ENCODE measurements at places on chromosomes 11 and 22.
A peak's percentile ranks its signal among the peaks of the same experiment; 100 is the strongest.

- DNase-seq: no peak
Observed at GRCh38 chr11:7486781-7487140, 1.5 kb downstream of the OLFML1 start.

DNA sequence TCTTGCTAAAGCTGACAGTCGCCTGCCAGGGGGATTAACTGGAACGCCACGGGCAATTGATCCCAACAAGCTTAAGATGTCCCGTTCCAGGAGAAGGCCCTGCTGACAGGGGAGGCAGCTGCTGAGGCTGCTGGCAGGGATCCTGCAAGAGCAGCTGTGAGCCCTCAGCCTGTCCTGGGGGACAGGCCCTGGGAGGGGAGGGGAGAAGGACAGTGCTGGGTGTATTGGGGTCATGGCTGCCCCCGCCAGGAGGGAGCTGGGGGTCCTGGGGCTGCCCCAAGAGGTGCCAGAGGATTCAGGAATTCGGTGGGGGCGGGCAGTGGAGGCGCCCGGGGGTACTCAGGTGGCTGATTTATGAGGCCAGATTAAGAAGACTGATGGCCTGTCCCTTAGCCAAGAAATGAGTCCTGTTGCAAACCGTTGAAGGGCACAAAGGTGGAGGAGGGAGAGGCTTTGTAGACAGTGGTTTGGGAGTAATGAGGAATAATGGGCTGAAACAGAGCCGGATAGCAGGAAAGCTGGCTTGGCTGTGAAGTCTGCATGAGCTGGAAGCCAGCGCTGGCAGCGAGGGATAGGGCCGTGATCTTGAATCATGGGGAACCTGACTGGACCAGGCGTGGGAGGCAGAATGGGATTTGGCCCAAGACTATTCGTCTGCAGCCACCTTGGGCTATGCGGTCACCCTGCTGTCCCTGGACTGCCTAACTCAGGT is 133.5 kb downstream of the CACNA1I start:
- DNase-seq: peak; percentile 26

DNA sequence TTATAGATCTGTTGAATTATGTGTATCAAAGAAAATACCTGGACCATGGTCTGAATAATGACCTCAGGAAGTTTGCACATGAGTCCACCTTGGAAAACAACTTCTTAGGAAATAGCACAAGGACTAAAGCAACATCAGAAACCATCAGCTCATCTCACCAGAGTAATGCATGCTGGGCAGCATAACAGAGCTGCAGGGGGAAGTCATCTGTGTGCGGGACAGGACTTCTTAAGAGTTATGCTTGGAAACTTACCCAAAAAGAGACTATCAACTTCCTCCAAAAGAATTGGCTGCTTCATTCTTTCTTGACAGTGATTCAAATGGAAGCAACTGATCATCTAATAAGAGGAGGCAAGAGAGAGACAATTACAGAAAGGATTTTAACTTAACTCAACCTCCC is 2.5 kb downstream of the OR56B4 start:
- no peak for DNase-seq

DNA sequence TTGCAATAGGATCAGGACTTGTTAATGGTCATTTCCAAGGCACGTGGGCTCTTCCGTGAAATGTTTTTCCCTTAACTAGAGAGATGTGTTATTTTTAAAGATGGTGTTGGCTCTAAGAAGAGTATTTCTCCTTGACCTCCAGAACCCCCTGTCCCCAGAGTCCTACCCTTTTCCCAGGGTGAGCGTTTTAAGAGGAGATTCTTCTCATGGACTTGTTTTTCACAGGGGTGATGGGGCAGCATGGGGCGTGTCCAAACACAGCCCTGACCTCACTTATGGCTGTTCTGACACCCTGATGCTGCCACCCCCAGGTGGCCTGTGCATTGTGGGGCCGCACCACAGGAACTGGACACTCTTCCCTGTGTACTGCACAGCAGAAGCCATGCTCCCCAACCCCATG is 335.7 kb downstream of the TBC1D22A start:
- DNase-seq: no peak

DNA sequence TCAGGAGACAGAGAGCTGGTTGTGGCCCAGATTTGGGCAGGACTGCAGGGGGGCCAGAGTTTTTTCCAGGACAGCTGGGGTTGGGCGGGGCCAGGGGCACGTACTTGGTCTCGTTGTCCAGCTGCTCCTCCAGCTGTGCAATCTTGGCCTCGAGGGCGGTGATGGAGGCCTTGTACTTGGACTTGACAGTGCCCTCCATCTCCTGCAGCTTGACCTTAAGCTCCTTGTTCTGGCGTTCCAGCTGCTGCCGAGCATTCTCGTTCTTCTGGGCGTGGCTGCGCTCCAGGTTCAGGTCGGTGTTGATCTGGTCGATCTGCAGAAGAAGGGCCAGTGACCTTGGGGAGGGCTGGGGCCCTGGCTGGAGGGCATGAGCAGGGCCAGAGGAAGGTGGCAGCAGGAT is 32.1 kb downstream of the APOL1 start:
- no peak for DNase-seq

- peak; percentile 15 for DNase-seq
Observed at GRCh38 chr11:2802389-2803185, 83.0 kb downstream of the CDKN1C start.

DNA sequence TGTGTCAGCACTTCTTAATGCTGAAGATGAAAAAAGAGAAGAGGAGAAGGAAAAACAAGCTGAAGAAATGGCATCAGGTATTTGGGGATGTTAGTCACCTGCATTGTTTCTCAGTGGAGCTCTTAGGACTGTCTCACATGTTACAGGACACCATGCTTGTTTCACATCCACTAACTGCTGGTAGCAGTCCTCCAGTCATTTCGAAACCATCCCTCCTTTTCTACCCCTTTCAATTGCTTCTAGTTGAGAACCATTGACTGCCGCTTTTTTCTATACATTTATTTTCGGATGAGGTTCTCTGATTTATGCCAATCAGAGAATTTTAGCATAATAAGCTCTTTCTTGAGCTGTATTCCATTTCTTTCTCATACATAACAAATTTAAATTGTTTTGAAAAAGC is 21.5 kb downstream of the BIRC2 start:
- no peak for DNase-seq

DNA sequence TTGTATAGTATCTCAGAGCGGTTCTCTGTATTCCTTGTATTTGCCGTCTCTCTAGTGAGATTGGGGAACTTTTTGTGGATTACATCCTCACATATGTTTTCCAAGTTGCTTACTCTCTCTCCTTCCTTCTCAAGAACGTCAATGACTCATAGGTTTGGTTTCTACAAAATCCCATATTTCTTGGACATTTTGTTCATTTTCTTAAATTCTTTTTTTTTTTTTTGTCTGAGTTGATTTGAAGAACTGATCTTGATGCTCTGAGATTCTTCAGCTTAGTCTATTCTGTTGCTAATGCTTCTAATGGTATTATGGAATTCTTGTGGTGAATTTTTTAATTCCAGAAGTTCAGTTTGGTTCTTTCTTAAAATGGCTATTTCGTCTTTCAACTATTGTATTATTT is 28.4 kb upstream of the SLN start:
- no peak for DNase-seq

DNA sequence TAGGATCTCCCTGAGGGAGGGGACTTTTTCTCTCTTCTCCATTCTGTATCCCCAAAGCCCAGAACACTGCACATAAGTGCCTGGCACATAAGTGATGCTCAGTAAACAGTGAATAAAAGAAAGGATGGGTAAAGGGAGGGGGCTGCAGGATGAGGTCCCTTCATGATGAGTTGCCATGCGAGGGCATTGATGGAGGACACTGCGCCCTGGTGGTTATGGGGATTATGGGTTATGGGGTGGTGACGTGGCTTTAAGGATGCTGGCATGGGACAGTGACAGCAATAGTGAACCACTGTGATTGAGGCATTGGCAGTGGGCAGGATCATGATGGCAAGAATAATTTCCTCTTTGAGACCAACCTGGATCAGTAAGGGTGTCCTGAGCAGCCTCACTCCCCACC is 43.9 kb upstream of the LRRC32 start:
- DNase-seq: no peak

- no peak for DNase-seq
Observed at GRCh38 chr11:110797453-110797852, 85.2 kb upstream of the ARHGAP20 start.

DNA sequence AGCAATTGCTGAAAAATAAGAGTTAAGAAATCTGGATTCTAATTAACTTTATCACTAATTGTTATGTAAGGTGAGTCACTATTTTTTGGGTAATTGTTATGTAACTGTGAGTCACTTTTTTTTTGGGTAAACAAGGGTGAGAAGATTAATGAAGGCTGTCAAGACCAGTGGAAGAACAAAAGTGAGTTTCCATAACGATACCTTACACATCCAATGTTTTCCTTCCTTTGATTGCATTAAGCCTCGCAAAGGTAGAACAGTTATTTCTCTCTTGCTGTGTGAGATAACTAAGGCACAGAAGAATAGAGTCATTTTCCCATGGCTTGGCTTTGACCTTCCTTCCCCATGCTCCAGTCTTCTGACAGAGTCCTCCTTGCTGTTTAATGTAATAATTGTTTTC is 374.7 kb downstream of the DDX10 start:
- no peak for DNase-seq

GRCh38 chr22:30705710-30706651 is 11.3 kb downstream of the OSBP2 start:
- DNase-seq: no peak

DNA sequence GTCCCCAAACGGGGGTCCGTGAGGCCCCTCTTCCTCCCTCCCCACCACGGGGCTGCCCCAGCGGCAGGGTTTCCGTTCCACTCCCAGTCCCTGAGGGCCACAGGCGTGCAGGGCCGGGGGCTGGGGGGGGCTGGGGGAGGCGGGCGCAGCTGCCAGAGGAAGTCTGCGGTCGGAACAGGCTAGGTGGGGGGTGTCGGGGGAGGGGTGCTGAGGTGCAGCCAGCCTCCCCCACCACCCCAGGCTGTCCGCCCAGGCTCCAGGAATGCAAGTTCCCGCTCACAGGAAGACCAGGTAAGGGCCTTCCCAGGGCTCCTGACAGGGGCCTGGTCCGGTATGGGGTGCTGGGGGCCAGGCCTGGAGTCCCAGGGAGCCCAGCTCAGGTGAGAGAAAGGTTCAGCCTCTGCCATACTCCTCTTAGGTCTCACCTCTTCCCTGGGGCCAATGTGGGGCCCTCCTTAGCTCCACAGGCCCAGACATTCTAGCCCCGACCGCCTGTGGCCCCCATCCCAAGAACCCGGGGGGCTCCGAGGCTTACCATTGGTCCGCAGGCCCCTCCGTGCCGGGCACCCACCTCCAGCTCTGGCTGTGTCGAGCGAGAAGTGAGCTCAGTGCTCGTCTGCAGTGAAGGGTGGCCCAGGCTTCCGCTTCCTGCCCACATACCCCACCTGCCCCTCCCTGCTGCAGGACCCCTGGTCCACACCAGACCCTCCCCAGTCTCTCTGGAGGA is at the start of gene PTPRCAP:
PTPRCAP (minus strand) TSS at position 601 of the 727 bp plus-strand sequence; CDS start at position 538, 63 bp downstream.
- no peak for DNase-seq

- DNase-seq: no peak
Observed at GRCh38 chr11:22556381-22556780, 69.2 kb downstream of the FANCF start.

GRCh38 chr22:48751539-48752437 is 1075.9 kb downstream of the BRD1 start:
- peak; percentile 11 for DNase-seq

- DNase-seq: no peak
Observed at GRCh38 chr22:43183496-43184277, 3.2 kb downstream of the TTLL12 start.

- peak; percentile 74 for DNase-seq
Observed at GRCh38 chr11:93741882-93742226, 382 bp downstream of the C11orf54 start.

GRCh38 chr11:71163371-71163770 is 89.0 kb downstream of the SHANK2 start:
- DNase-seq: no peak

DNA sequence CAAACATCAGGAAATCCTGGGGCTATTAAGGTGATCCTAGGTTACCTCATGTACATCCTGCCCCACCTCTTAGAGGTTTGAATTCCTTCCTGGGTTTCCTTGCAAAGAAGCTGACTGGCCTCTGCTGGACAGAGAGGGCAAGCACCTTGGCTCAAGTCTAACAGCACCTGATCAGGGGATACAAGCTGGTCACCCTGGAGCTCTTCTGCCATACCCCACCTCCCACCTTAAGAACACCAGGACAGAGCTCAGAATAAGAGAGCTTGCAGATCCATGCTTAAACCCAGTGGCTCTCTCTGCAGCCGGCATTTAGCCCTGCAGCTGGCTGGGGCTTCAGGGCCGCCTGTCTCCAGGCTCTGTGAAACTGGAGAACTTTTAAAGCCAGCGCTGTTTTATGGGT is 386.6 kb upstream of the NARS2 start:
- peak; percentile 39 for DNase-seq

GRCh38 chr11:110366291-110366690 is 63.5 kb upstream of the FDX1 start:
- no peak for DNase-seq

DNA sequence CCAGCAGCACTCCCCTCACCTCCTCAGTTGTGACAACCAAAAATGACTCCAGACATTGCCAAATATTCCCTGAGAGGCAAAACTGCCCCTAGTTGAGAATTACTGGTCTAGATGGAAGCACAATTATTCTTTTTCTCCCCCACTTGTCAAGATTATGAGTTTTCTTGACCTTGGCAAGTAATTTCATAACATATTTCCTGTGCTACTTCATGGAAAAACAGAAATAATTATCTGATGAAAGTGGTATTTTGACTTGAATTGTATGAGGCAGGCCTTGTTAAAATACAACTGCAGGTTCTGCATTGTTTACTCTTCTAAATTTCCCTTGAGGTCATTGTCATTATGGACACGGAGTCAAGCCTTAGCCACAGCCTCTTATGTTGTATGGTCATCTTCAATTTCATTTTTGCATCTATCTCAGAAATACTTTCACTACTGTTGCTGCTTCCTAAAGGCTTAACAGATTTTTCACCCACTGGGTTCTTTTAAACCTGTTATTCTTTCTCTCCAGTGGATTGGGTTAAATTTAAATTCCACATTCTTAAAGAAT is 32.2 kb upstream of the LDLRAD3 start:
- DNase-seq: no peak

DNA sequence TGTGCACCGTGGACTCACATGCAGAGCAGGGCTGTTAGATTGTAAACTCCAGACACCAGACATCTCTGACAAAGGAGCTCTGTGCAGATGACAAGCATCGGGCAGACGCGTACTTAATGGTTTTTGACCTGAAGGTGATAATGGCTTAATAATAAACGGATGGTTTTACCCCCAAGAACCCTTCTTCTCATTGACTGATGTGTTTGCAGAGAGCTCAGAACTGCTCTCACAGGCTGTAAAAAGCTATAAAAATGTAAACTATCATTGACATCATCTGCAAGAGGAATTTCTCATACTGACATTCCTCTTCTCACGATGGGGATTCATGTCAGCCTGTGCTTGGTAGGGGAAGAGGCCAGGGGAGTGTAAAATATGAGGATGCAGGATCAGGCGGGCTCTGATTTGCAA is 8.6 kb upstream of the ARHGAP8 start:
- no peak for DNase-seq

GRCh38 chr11:46505741-46506482 is 87.9 kb downstream of the AMBRA1 start:
- DNase-seq: no peak
